ENCODE measurements at places on chromosomes 16 and 17. TPM values are rescaled to one million over a fixed set of nuclear protein-coding genes. Genes with fewer than 3 reads are reported as not detected.
A peak's percentile ranks its signal among the peaks of the same experiment; 100 is the strongest.

Gene TSPOAP1
- total RNA-seq: 10.9 TPM

Gene TNRC6A
- total RNA-seq: 77.4 TPM

Gene COL1A1
- total RNA-seq: 46.1 TPM

Gene GLIS2
- 19.5 TPM for total RNA-seq

GRCh38 chr17:5705081-5705875 is 121.0 kb upstream of the NLRP1 start:
- peak; percentile 74 for DNase-seq

DNA sequence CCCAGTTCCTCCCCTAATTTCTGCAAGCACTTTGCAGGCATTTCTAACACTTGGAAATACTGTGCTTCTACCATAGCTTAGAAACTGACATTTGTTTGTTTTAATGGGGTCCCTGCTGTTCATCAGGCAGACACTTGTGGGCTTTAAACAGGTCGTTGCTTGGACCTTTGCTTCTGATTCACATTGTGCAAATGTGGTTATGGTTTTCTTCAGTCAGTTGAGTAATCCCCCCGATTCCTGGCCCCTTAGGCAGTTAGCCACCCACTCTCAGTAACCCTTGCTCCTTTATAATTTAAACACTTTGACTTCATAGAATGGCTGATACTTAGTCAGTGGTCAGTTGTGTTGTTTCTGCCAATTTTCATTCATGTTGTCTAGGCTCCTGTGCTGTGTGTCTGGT is 39.4 kb downstream of the SLC47A1 start:
- DNase-seq: no peak

DNA sequence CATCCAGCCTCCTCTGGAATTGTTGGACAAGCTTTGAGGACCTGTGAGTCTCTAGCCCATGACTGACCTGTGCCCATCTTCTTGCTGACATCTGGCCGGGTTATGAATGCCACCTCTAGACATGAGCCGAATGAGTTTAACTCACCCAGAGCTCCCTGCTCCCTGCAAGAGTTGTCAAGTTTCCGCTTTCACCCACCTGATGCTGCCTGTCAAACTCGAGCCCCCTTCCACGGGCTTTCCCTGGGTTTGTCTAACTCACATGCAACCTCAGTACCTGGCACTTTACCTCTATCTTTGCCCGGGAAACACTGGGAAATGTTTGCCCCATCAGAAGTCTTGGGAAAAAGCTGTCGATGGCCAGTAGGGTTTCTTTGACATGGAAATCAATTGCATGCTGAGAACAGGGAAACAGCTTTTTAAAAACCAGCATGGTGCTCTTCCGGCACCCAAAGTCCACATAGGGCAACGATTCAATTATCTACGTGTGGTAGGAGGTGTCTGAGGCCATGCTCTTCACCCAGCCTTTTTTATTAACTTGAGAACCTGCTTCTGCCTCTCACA is 33.8 kb upstream of the DNAH17 start:
- DNase-seq: no peak

GRCh38 chr17:8631554-8631877 is 991 bp upstream of the MYH10 start:
- no peak for DNase-seq

- DNase-seq: no peak
Measured at GRCh38 chr17:67534941-67535340, 157.9 kb downstream of the PITPNC1 start.

- DNase-seq: peak; percentile 93
Measured at GRCh38 chr16:48117217-48118105, 38.3 kb downstream of the ABCC12 start.

DNA sequence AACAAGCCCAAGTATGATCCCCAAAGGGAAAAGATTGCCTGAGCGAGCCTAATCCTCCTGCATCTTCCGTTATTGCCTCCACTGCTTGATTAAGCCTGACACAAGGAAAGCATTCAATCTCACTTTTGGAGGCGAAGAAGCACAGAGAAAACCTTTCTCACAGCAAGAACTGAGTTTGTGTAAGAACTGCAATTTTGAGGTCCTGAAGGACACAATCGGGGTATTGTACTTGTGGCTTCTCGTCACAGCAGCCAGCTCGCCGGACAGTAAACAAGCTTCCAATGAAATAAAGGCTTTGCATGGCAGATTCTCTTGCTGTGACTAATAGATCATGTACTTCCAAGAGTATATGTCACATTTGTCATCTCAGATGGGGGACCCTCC is 18.7 kb upstream of the FOXF1 start:
- no peak for DNase-seq

GRCh38 chr16:49499869-49500610 is 126.4 kb downstream of the C16orf78 start:
- no peak for DNase-seq

- DNase-seq: no peak
Measured at GRCh38 chr17:77859035-77859810, 99.3 kb upstream of the TNRC6C start.

DNA sequence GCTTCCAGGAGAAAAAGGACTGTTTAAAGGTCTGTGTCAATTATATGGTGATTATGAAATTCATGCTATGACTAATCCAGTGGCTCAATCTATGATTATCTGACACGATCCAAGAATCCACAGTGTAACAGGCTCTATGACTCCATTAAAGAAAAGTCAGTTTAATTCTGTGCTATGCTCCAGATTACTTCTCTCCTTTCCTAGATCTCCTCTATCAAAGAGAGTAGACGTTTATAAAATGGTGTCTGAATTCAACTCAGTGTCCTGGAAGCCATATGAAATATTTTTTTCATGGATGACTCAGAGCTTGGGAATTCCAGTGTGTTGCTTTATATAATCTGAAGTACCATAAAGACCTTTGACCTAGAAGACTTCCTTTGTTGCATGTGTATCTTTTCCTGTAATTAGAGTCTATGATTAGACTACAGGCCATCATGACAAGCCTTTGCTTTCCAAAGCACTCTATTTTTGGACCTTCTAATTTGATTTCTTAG is 27.0 kb upstream of the NF1 start:
- DNase-seq: no peak

GRCh38 chr17:60909405-60909804 is 231.8 kb downstream of the BCAS3 start:
- DNase-seq: no peak
